ENCODE measurements at places on chromosomes 16 and 17. TPM values are rescaled to one million over a fixed set of nuclear protein-coding genes. Genes with fewer than 3 reads are reported as not detected.

The FLII gene
- polyA plus RNA-seq: 376 TPM

The CBX4 gene
- polyA plus RNA-seq: 5.4 TPM

The LRRC37A gene
- 0.79 TPM for polyA plus RNA-seq

The TNFRSF13B gene
- polyA plus RNA-seq: not detected

The ZNF750 gene
- polyA plus RNA-seq: 5.5 TPM

DNA sequence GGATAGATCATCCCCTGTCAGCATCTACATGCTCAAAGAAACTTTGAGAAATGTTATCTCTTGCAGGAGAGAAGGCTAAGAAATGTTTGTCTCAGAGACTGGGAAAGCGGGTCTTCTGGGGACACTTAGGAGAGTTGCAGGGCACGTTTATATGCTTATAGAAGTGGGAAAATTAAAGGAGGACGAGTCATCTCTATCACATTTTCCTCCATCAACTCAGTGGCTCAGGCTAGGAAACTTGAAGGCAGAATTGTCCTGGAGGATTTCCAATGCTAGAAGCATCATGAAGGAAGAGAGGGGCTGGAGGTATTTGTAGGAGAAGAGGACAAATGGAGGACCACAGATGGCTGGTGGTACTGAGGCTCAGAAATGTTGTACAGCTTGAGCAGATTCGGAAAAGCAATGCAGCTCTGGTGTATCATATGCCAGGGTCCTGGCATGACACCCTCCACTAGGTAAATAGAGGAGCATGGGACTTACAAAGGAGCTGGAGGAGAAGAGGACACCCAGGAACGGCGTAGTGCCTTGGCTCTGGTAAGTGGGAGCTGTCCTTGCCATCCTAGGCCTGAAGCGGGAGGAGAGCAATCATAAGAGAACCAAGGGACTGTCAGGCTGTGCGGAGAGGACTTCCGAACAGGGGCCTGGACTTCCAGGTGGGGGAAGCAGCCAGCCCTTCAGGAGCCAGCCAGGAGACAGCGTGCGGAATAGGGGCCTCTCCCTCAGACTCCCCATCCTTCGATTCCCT lies 4.5 kb upstream of the HS3ST3B1 start:
- peaks cover 10% of the 10 kb centered on the region for H3K4me1 ChIP-seq
- H3K27ac ChIP-seq: no peak overlapping the region
- no peak overlapping the region for H3K4me3 ChIP-seq
- H3K36me3 ChIP-seq: no peaks in the 10 kb centered on the region
- H3K27me3 ChIP-seq: peaks cover 50% of the 10 kb centered on the region
- DNase-seq: no peak

GRCh38 chr17:67365738-67366192 lies 612 bp downstream of the PSMD12 start:
- H3K36me3 ChIP-seq: peaks cover 1% of the 10 kb centered on the region
- no peaks in the 10 kb centered on the region for H3K27me3 ChIP-seq
- peak overlapping the region; percentile 100 for H3K27ac ChIP-seq
- no peak for DNase-seq
- H3K4me1 ChIP-seq: peaks cover 13% of the 10 kb centered on the region

DNA sequence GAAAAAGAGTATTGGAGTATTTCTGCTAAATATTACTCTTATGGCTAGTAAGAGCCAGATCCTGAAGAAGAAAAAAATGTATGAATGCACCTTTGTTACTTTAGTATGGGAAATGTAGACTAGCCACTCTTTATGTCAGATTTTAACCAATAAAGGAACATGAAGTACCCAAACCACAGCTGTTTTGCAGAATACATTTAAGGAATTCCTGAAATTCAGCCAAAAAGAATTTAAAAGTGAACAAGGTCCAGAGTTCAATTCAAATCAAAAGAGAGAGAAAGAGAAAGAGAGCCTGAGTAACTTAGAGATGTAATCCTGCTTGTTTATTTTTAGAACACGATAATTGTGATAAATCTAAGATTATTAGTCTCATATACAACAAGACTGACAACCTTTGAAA lies 1.2 kb downstream of the KCNJ16 start:
- no peak overlapping the region for H3K4me3 ChIP-seq
- H3K27me3 ChIP-seq: no peaks in the 10 kb centered on the region
- no peaks in the 10 kb centered on the region for H3K4me1 ChIP-seq
- no peaks in the 10 kb centered on the region for H3K36me3 ChIP-seq

- no peaks in the 10 kb centered on the region for H3K27me3 ChIP-seq
- H3K36me3 ChIP-seq: no peaks in the 10 kb centered on the region
- DNase-seq: no peak
- peaks cover 6% of the 10 kb centered on the region for H3K4me1 ChIP-seq
- no peak overlapping the region for H3K4me3 ChIP-seq
Measured at GRCh38 chr16:79407461-79408135, 192.9 kb downstream of the MAF start.

- no peak overlapping the region for H3K4me3 ChIP-seq
- H3K27me3 ChIP-seq: no peaks in the 10 kb centered on the region
- H3K36me3 ChIP-seq: peaks cover under 1% of the 10 kb centered on the region
- H3K4me1 ChIP-seq: peaks cover 16% of the 10 kb centered on the region
- no peak overlapping the region for H3K27ac ChIP-seq
- DNase-seq: no peak
Measured at GRCh38 chr17:47934856-47935255, 6.5 kb upstream of the PNPO start.

- no peak overlapping the region for H3K4me3 ChIP-seq
- H3K27me3 ChIP-seq: no peaks in the 10 kb centered on the region
- no peak overlapping the region for H3K27ac ChIP-seq
- no peak for DNase-seq
Measured at GRCh38 chr16:31436221-31437045, 6.2 kb downstream of the ZNF843 start.

DNA sequence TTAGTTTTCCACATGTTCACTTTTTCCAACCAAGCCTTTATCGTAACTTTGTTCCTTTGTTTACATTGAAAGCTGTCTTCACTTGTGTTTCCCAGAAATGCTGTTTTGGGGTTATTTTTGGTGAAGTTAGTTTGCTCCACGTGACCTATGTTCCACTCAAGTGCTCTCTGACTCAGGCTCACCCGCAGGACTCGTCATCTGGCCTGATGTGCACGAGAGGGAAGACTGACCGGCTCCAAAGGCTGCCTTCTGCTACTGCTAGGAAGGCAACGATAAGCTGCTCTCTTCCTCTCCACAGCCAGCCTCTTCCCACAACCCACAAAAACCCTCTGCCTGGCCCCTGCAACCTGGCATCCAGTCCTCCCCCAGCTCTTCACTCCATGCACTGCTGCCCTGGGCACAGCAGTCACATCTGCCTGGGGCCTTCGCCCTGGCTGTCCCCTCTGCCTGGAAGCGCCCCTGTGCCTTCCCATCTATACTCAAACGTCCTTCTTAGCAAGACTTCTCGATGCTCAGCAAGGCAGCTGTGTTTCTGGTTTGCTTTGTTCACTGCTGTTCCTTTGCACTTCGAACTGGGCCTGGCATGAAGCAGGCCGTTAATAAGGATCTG lies 28.0 kb downstream of the ZCCHC14 start:
- H3K4me1 ChIP-seq: peaks cover 20% of the 10 kb centered on the region
- no peaks in the 10 kb centered on the region for H3K36me3 ChIP-seq
- no peak for DNase-seq
- no peak overlapping the region for H3K27ac ChIP-seq

DNA sequence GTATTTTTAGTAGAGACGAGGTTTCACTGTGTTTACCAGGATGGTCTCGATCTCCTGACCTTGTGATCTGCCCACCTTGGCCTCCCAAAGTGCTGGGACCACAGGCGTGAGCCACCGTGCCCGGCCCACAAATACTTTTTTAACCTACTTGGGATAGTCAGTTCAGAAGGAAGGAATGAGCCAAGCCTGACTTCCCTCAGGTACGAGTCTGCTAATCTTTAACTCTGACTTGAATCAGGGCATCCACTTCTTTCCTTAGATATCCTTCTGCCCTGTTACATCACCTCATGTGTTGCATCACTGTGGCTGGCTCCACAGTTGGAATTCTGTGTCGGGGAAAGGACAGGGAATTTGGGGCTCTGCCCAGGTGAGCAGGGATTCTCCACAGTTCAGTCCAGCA lies 120.8 kb downstream of the MSI2 start:
- no peak overlapping the region for H3K27ac ChIP-seq
- peaks cover 39% of the 10 kb centered on the region for H3K4me1 ChIP-seq
- H3K36me3 ChIP-seq: peaks cover 1% of the 10 kb centered on the region
- no peak for DNase-seq
- no peak overlapping the region for H3K4me3 ChIP-seq

- no peaks in the 10 kb centered on the region for H3K36me3 ChIP-seq
- peaks cover 5% of the 10 kb centered on the region for H3K4me1 ChIP-seq
- H3K4me3 ChIP-seq: no peak overlapping the region
- DNase-seq: no peak
- no peaks in the 10 kb centered on the region for H3K27me3 ChIP-seq
Measured at GRCh38 chr17:69864462-69864861, 210.6 kb upstream of the KCNJ16 start.

GRCh38 chr16:85699628-85700027 lies 10.9 kb upstream of the GINS2 start:
- H3K27me3 ChIP-seq: no peaks in the 10 kb centered on the region
- H3K27ac ChIP-seq: no peak overlapping the region
- no peak for DNase-seq
- peaks cover 33% of the 10 kb centered on the region for H3K4me1 ChIP-seq

DNA sequence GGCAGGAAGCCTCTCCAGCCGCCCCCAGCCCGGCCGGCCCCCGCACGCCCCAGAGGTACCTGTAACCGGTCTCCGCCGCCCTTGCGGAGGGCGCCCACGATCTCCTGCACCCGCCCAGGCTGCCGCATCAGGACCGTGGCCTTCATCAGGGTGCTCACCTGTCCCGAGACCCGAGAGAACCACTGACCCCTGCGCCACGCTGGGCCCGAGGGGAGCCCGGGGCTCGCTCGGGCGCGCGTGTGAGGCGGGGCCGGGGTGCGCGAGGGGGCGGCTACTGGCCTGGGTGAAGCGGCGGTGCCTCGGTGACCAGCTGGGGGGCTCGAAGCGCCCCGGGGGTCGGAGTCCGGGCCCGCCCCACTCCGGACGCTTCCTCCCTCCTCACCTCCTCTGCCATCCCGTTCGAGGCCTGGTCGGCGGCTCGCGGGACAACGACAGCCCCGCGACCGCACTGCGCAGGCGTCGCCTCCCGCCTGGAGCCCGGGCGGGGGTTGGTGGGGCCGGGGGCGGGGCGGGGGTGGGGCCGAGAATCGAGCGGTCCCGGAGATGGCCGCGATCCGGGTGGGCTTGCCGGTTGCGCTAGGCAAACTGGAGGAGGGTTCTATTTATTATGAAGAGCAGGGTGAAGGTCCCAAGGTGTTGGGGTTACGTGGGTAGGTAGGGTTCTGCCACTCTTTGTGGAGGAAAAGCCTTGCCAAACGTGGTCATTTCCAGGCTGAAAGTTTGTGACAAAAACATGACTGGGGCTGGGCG lies at the start of gene NT5C3B:
TSS of gene NT5C3B (minus strand) at position 433 of the 750 bp plus-strand sequence. CDS start at position 394, 39 bp downstream.
- DNase-seq: no peak
- peaks cover 3% of the 10 kb centered on the region for H3K4me1 ChIP-seq
- peak within 1 kb of the TSS; percentile 67 for H3K4me3 ChIP-seq
- peaks cover 4% of the 10 kb centered on the region for H3K27me3 ChIP-seq

Measured in keratinocyte (primary cell).